GDM1 (cell line): ENCODE measurements at places on chromosomes 2 and 18.

DNA sequence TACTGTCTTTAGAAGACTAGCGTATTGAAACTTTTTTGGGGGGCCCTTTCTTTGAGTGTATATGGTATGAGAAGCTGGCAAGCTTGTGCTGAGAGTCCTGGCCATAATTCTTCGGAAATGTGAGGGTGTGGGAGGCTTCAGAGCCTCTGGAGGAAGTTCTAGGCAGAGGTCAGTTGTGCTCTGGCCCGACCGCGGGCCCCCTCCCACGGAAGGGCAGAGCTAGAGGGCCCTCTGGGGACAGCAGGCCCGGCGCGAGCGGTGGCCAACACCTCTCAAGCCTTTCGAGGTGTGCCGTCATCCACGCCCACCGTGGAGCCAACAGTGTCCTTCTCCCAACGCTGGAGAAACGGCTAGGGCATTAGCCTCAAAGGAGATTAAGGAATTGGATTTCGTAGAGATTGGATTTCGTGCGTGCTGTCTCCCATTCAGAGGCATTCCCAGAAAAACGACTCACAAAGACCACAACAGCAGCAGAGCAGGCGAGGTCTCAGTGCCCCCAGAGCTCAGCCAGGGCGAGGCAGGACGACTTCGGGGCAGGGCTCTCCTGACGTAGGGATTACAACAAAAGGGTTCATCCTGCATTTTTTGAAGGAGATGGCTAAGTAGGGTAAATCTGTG is 2.2 kb upstream of the MTCL1 start:
- DNase-seq: no peak

DNA sequence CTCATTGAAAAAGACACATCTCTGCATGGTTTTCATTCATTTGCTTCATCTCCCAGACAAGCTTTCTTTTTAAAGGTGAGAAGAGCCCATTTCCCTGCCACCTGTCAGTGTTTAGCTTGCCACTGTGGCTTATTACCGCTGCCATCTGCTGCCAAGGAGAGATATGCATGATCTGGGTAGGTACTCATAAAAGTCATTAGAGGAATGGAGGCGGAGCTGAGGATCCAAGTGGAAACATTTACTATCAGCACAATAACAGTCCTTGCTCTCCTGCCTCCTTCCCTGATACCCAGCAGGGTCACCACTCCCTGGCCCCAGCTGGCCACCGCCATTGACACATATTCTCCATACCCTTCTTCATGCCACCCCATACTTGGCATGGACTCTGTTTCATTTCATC is 390.4 kb downstream of the TSN start:
- no peak for DNase-seq

GRCh38 chr18:39951142-39951720 is 2003.8 kb upstream of the PIK3C3 start:
- DNase-seq: no peak

DNA sequence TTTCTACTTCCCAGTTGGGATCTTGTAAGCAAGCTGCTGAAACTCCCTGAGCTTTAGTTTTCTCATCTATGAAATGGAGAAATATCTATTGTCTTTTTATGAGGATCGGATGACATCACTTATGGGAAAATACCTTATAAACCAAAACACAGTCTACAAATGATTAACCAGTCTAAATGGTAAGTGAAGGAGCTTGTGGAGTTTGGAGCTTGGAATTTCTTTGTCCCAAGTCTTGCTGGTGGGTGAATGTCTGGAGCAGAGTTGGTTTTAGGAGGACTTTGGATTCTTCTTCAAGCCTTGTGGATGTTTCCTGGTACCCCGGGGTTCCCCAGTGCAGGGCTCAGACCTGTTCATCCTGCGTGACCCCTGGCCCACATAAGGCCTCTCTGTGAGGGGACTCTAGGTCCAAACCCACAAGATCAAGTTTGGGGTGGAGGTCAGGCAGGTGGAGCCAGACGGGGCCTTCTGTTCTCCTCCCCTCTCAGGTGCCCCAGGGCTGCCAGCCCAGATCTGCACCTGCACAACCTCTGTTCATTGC is 43.2 kb downstream of the FOSL2 start:
- no peak for DNase-seq

- DNase-seq: no peak
These were observed 31.5 kb downstream of the SIX3 start for GRCh38 chr2:44972771-44973535.

DNA sequence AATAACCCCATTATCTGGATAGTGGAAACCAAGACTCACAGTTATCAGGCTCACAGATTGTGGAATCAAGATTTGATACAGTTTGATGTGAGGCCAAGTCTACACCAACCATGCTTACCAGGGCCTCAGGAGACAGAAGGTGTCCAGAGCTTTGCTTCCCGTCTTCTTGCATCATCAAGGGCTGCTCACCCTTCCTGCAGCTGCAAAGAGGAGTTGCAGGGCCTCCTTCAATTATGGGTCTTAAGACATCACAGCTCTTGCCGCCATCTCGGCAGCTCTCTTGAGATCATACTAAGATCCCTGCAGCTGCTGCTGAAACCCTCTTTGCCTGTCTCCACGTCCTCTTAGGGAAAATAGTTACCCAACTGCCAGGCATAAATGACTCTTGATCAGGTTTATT is 176.0 kb downstream of the MGAT5 start:
- DNase-seq: no peak

DNA sequence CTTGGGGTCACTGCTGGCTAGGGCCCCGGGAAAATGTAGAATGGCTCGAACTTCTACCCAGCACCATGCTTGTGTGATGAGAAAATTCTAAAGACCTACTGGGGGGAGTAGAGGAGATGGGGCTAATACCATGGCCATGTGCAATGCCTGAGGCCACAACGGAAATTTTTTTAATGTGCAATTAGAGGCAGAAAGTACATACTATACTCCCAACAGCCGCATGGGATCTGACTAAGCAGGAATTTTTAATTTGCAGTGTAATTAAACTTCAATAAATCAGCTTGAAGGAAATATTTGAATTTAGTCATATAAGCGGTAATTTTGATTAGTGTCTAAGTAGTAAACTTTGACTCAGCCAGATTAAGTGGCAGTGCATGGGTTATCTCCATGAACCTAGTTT is 53.2 kb upstream of the CNGA3 start:
- DNase-seq: no peak

- DNase-seq: no peak
These were observed 20.7 kb downstream of the DTYMK start for GRCh38 chr2:241665731-241666440.

DNA sequence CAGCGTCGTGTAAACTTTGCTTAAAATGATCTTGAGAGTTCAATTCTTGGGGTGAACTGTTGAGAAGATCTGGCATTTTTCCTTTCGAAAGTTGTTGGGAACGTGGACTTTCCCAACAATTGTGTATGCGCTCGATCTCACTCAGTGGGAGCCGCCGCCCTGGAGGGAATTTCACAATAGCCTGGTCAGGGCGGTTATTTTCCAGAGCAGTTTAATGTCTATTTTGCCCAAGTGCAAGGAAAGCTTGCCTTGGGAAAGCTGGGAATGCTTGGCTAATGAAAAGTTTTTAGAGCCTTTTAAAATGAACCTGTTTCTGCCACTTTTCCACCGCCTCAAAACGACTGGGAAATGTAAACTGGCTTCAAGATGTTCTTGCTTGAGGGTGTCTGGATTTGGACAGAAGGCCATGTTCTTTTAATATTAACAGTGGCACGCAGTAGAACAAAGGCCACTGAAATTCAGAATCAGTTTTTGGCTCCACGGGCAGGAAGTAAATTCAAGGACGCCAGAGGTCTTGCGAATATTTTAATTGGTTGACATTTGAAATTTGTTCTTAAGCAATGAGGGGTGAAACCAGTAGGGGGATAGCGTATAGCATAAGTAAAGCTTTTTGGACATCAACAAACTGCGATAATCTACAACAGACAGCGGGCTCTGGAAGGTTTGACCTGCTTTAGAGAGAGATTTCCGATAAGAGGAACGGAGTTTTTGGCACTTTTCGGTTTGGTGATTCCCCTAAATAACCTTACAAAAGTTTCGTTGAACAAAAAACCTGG is 1.2 kb downstream of the CFLAR start:
- DNase-seq: peak; percentile 51

DNA sequence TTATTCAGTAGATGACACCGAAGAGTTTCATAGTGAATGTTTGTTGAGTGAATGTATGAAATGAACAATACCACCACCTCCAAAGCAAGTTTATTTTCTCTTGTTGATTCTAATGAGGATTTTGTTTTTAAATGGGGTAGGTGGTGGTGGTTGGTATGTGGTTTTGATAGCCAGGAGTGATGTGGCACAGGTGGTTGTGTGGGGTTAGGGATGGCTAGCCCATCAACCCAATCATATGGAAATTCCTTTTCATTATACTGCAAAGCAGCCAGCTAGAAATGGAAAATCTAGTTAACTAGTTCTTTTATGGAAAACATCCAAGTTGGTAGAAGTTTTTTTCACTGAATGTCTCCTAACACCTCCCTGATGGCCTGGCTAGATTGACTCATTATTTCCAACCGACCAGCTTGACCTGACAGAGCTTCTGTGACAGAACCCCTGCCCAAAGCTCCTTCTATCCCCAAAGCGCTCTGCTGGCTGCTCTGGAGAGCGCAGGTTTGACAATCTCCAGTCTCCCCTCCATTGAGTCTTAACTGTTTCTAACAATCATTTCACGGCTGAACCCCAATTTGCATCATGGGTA is 376.9 kb downstream of the MTX2 start:
- DNase-seq: no peak

DNA sequence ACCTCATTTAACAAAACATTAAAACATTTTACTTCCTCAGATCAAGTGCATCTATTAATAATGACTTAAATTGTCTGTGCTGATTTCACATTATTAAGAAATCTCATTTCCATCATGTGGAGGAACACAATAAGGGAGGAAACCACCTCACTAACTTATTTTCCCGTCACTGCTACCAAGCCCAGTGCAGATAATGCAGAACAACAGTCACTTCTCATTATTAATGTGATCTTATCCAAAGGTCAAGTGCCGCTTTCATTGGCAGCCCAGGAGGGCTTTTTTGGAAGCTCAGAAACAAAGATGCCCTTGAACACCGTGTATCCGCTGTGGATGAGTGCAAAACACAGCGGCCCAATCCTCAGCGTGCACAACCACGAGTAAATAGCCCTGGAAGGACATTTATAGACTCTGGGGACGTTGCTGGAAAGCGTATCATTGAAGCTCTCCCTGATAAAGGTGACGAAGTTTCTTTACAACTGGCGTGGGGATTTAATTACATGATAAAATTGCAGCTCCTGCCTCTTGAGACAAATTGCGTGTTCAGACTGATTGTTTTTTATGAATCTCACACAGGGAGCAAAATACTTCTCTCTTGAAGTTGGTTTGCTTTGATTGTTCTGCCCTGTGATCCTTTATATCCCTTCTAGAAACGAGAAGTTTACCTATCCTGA is 13.2 kb downstream of the ASB18 start:
- DNase-seq: no peak

GRCh38 chr18:71995904-71996465 is 548.2 kb downstream of the CBLN2 start:
- DNase-seq: no peak

- no peak for DNase-seq
These were observed 90.3 kb upstream of the LCLAT1 start for GRCh38 chr2:30356776-30357175.

DNA sequence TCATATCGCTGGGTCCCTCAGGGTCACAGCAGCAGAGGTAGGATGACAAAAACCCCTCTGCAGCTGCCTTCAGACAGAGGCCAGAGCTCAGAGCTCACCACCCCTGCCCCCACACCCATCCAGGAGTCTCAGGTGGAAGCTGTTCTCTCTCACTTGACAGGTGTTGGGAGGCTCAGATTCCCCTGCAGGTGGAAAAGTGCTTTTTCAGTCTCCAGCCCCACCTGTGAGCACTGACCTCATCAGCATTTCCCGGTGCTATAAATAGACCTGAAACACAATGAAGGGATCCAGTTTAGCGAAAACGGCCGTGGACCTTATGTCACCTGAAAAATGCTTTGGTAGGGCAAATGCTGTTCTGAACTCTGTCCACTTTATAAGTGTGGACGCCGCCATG is 254.9 kb downstream of the NDUFA10 start:
- DNase-seq: no peak

- no peak for DNase-seq
These were observed 93.9 kb downstream of the EVA1A start for GRCh38 chr2:75466708-75467311.

DNA sequence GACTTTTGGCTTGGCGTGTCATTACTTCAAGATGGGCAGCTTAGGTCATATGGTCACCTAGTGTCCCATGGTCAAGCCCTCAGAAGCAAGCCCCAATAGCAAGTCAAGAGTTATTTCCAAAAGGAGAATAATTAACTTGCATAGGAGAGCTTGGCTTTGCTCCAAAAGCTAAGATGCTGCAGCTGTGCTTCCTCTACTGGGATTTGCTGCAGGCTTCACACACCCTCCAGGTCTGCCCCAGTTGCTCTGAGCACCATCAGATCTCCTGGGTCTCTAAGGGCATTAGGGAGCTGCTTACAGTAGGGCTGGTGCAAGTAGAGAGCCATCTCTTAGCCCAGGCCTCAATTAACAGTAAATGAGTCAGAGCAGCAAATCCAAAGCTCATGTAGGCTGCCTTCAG is 46.6 kb downstream of the THUMPD2 start:
- DNase-seq: no peak

- DNase-seq: no peak
These were observed 880.2 kb downstream of the TSN start for GRCh38 chr2:122635686-122636085.

GRCh38 chr2:10017313-10017941 is 25.9 kb upstream of the KLF11 start:
- no peak for DNase-seq

GRCh38 chr2:234690569-234691213 is 193.8 kb upstream of the ARL4C start:
- peak; percentile 54 for DNase-seq

DNA sequence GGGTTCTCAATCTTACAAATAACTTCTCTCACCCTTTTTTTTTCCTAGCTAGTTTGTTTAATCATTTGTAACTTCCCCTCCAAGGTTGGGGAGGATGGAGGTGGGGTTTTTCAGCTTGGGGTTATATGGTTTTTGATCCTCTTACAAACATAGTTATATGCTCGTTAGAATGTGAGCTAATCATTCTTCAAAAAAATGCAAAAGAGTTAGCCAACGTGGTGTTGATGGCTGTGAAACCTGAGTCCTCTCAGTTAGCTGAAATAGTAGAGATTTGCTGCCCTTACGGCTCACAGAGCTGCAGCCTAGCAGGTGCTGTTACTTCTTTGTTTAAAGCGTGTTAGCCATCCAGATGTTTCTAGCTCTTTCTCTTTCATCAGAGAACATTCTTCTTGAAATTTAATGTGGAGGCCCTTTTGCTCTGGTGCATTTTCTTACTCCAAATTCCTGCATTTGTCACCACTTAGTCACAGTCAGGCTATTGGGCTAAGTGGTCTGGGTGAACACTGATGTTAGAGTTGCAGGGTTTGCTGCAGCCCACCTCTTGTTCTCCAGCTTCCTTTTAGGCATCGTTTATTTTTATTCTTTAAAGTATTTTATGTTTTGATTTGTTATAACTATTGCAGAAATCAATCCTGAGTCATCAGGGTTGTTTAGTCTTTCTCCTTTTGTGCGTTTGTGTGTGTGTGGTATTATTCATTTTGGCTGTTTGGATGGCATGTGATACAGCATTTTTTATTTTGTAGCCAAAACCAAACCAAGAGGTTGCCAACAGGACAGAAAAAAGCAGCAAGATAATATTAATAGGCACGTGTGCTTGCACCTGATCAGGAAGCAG is 41.1 kb downstream of the LIMS1 start:
- no peak for DNase-seq

GRCh38 chr2:10700078-10700803 is 10.5 kb upstream of the NOL10 start:
- DNase-seq: no peak
